ENCODE measurements at places on chromosomes 12 and 14.

DNA sequence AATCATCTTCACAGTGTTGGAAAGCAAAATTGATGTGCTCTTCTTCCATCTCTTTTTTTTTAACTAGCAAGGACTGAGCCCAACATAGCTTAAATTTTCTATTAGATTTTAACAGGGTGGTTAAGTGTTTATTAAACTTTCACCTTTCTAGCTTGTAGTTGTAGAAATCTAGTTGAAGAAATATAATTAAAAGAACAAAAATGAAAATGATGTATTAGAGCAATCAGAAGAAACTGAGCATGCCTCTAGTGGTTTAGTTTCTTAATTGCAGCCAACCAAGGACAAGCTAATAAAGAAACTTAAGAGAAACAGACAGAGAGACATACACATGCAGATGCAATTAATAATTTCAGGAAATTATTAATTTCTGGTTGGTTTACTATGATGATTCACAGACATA, 673.0 kb upstream of the LMO3 start:
- no peak for DNase-seq

- DNase-seq = no peak
These were observed 1.1 kb downstream of the MED6 start for GRCh38 chr14:70599345-70599744.

GRCh38 chr12:14999695-15000365, 27.0 kb downstream of the PDE6H start:
- no peak for DNase-seq

DNA sequence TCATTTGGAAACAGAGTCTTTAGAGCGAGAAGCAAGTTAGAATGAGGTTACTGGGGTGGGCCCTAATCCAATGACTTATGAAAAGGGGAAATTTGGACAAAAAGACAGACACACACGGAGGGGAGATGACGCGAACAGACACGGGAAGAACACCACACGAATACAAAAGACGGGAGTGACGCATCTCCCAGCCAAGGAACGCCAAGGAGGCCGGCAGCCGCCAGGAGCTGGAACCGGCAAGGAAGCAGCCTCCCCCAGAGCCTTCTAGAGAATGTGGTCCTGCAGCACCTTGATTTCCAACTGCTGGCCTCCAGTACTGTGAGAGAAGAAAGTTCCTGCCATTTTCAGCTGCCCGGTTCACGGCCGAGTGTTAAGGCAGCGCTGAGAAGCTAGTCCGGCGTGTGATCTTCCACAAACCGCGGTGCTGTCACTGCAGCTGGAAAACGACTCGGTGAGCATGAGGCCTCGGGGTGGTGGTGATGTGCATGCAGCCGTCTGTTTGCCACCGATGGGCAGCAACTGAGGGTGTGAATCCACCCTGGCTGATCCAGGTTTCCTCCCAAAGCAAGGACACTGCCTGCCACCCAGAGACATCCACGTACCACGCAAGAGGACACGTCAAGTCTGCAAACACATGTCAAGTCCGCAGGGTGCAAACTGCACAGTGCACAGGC, 124.5 kb downstream of the NCOR2 start:
- DNase-seq = no peak

- no peak for DNase-seq
These were observed 31.3 kb upstream of the SLC10A1 start for GRCh38 chr14:69828354-69828753.

GRCh38 chr14:70666361-70666686, 24.6 kb downstream of the TTC9 start:
- DNase-seq = no peak

DNA sequence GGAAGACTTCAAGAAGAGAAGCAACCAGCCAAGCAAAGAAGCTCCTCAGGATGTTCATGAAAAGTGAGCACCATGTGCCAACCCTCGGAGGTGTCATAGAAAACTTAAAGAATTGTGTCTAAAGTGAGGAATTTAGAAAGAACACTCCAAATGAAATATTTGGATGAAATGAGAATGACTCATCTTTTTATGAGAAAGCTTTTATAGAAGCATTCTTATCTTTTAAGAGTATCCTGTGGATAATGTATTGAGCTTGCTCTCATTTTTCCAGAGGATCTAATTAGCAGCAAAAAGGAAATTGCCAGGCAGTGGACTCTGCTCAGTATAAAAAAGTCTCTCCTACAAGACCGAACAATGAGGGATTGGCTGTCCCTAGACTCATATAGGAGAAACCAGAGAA, 454.9 kb downstream of the LRIG3 start:
- DNase-seq = no peak

DNA sequence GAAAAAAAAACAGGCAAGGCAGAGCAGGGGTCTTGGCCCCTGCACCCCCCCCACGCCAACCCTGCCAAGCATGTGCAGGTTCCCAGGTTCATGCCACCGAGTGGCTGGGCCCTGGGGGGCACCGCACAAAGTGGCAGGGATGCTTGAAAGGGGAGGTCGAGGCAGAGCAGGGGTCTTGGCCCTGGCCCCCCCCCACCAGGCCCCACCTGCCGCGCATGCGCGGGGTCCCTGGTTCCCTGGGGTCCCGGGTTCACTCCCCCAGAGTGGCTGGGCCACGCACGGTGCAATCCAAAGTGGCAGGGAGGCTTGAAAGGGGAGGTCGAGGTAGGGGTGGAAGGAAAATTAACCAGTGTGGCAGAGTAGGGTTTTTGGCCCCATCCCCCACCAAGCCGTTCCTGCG, 312.2 kb downstream of the ALG10 start:
- DNase-seq = no peak

DNA sequence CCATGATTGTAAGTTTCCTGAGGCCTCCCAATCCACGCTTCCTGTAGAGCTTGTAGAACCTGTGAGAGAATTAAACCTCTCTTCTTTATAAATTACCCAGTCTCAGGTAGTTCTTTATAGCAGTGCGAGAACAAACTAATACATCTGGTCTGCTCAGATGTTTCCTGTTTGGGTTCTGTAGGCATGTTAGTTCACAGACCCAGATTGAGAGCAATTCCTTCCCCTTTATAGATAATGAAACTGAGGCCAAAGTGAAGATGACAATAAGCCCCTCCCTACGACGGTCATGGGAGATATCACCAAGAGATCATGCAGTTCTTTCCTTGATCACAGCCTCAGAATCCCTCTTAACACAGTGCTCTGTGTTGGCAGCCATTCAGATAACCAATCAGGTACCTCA, 76.5 kb upstream of the CLMN start:
- DNase-seq = no peak

DNA sequence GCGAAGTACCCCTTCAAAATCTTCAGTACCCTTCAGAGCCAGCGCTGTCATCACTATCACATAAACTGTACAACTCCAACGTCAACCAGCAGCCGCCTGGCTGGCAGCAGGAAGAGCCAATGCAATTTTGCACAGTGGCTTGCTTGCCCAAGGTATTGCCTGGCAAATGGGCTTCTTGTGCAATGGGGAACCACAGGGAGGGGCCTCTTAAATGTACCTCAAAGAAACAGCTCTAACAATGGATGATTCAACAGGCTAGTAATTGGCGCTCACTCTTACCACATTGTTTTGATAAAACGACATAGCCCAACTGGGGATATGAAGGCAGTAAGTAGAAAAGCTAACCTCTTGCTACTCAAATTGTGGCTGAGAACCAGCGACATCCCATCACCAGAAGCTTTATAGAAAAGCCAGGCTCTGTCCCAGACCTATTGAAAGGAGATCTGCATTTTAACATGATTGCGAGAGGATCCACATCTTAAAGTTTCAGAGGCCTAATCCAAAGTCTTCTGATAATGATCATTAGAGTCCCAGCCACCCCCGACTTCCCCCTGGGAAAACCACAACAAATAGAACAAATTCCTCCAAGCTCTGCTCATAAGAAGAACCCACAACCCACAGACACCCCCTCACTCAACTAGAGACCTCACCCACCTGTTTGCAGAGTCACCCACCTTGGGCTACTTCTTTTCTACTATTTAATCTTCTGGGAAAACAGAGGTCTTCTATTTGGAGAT, 125.3 kb upstream of the HIF1A start:
- DNase-seq = peak; percentile 85

DNA sequence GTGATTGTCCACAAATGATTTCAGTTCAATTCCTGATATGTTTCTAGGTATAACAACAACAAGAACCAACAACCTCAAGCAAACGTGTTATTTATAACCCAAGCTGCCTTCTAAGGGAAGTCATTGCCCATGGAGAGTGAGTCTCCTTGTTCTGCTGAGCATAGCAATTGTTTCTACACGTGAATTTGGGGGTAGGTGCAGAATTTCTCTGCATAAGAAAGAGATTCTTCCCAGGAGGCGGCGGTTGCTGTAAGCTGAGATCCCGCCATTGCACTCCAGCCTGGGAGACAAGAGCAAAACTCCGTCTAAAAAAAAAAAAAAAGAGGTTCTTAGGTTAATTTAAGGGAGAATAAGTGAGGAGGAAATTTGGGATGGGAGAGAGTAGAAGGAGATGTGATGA, 226.5 kb upstream of the PELI2 start:
- no peak for DNase-seq

GRCh38 chr14:23047034-23047634, 5.1 kb downstream of the PSMB11 start:
- no peak for DNase-seq

- DNase-seq = no peak
These were observed 9.5 kb upstream of the TNFAIP2 start for GRCh38 chr14:103113774-103114173.

- DNase-seq = no peak
These were observed 671 bp downstream of the SPTB start for GRCh38 chr14:64878837-64879634.

DNA sequence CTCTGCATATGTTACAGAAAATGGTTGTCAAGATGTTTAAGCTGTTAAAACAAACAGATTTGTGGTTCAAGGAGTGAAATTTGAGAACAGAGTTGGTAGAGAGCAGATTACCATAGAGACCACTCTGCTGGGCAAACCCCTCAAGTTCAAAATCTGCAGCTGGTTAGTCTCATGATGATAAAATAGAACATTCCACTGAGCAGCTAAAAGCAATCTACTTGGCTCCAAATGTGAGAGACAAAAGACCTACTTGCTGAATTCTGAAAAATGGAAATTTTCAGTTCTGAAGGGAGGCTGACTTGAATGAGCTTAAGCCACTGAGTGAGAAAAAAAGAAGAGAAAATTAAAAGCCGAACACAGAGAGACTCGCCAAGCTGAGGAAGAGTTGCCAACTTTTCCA, 519.3 kb downstream of the NOVA1 start:
- DNase-seq = no peak

DNA sequence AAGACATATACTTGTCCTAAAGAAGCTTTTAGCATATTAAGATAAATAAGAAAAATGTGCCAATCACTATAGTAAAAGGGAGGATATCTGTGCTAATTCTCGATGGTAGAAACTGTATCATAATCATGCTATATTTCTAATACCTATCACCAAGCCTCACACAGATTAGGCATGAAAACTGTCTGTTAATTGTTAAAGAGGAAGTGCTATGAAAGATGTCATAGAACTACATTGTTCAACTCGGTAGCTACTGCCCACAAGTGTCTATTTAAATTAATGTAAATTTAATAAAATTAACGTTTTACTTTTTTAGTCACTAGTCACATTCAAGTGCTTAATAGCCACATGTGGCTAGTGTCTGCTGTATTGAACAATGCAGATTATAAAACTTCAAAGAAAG, 77.5 kb upstream of the KICS2 start:
- no peak for DNase-seq

DNA sequence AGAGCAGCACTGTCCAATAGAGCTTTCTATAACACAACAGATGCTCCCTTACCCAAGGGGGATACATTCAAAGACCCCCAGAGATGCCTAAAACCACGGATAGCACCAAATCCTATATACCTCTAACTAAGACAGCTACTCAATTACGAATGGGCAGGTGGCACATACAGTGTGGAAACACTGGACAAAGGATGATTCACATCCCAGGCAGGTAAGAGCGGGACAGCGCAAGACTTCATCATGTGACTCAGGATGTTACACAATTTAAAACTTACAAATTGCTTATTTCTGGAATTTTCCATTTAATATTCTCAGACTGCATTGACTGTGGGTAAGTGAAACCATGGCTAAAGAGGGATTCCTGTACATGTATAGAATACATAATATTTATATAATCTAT, 5.5 kb upstream of the HCFC2 start:
- no peak for DNase-seq

DNA sequence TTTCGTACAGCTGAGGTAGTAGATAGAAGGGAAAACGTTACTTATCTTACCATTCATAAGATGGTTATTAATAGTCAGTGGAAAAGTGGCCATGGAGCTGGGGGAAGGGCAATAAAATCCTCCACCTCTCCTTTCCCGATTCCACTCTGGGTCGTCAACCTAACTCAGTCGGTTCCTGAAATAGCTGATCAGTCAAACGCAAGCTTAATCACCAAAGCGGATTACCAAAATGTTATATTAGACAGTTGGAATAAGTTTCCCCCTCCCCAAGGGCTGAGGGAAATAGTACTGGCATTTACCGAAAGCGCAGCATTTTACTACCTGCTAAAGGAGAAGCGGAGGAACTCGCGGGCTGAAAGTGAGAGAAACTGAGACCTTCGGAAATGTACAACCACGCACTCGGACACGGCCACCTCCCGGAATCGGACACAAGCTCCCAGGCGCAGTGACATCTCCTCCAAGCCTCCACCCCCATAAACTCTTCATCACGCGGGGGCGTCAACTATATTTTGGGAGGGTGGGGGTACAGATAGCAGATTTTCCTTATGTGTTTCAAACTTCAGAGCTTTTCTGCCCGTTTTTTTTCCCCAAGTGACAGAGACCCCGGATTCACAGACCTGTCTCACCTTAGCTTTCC, 1.2 kb downstream of the PPM1H start:
- peak; percentile 51 for DNase-seq

DNA sequence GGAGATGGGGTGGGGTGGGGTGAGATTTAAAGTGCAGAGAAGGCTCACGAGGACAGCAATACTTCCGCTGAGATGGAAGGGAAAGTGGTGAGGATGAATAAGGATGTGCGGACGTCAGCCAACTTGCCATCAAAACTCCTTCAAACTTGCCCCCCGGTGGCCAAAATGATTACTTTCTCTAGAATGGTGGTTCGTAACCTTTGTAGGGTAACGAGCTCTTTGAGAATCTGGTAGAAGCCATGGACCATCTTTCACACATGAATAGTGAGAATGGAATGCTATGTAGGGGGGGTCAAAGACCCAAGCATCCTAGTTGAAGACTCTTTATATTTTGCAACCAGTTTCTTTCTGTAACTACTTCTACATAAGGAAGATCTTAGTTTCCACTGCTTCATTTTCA, 245.9 kb upstream of the DDHD1 start:
- DNase-seq = no peak

DNA sequence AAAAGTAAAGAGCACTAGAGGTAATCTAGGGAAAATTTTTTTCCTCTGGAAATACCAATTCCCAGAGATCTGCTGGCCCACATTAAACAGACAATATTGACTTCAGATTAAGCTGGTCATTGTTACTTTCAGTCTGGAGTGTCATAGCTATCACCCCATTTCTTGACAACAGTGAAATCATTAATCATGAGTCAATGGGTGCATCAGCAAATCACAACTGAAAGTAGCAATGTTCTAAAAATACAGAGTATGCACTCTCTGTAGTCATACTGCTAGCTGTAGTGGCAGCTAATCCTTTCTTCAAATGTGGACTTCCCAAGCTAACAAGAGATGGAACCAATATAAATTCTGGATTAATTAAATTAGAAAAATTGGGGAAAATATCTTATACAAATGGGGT, 129.9 kb downstream of the CPNE8 start:
- DNase-seq = no peak

GRCh38 chr14:69317102-69317755, 57.3 kb downstream of the GALNT16 start:
- DNase-seq = peak; percentile 87

- peak; percentile 57 for DNase-seq
These were observed 3.7 kb downstream of the REM2 start for GRCh38 chr14:22886500-22887259.

All from kidney glomerular epithelial cell (primary cell).